Stimulated activated CD4-positive, alpha-beta T cell treated with anti-CD3 and anti-CD28 coated beads, TNF-alpha, amount 100 ng/mL, for 1 hour (primary cell): ENCODE measurements at places on chromosomes 3 and 15.

DNA sequence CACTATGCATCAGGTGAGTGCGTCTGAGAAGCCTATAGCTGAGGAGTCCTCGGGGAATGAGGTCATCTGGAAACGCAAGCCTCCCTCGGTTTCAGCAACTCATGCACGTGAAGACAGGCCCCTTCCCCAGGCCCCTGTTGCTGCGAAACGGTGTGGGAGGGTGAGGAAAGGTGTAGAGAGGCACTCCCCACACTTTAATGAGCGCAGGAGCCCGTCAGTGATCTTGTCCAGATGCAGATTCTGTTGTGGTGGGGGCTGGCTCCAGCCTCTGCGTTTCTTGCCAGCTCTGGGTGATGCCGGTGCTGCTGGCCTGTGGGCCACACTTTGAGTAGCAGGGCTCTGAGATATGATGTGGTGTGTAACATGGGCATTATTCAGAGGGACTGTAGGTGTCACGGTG, 38.6 kb upstream of the LACTB start:
- DNase-seq, result no peak

- no peak for DNase-seq
Observed at GRCh38 chr15:75371486-75371885, 3.1 kb upstream of the MAN2C1 start.

GRCh38 chr3:142394921-142395622, 52.8 kb downstream of the XRN1 start:
- no peak for DNase-seq

DNA sequence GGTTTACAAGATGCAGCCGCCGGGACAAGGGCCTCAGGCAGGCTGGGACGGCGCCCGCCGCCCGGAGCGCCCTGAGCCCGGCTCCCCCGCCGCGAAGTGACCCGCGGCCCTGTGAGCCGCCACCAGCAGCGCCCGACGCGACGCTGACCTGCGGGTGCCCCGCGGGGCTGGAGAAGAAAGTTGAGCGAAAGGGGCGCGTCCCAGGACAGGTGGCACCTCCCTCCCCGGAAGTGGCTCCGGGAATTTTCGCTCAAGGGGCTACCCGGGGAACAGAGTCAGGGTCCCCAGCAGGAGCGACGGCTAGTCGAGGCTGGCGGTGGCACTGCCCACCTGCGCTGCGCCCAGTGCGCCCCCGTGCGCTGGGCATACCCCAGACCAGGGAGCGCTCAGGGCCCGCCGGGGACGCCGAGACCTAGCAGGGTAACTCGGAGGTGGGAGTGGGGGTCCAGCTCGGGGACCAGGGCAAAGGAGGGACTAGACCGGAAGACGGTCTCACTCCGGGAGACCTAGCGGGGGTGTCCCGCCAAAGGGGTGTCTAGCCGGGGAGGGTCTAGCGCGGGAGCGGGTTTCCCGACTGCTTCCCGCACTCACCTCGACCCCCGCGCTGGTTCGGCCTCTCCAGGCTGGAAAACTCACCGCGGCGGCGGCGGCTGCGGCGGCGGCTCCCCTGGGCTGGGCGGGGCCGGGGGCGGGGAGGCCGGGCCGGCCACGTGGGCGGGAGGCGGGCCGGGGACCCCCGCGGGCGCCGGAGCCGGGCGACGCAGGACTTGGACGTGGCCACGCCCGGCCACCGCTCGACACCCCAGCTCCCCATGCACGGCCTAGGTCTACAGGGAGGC, 18.4 kb downstream of the SPATA12 start:
- no peak for DNase-seq

DNA sequence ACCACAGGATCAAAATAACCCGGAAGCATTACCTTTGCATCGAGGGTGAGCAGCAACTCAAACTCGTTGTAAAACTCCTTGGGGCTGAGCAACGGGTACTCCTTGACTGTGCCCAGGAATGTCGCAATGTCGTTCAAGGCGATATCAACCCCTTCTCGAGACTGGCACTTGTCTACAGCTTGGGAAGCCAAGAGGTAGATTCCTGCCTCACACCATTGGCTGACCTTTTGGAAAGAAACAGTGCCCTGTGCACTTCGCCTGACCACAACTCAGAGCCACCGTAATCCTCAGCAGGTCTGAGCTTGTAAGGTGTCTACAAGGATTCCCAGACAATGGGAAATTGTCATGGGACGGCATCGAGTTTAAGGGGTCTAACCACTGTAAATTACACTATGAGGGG, 43.9 kb downstream of the B3GNT5 start:
- no peak for DNase-seq

DNA sequence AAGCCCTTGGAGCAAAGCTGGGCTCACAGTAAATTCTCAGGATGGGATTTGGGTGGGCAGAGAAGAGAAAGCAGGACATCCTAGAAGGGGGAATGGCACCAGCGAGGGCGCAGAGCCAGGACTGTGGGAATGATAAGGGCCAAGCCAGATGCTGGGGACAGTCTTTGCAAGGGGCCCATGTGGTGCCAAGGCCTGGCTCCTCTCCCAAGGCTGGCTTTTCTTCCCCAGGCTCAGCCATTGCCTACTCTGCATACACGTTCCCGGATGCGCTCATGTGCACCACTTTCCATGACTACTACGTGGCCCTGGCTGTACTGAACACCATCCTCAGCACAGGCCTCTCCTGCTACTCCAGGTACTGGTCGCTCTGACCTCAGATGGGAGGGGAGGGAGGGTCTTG, 24.7 kb upstream of the KIF23 start:
- DNase-seq, result no peak

- no peak for DNase-seq
Observed at GRCh38 chr3:12708584-12709192, 44.8 kb upstream of the RAF1 start.

- DNase-seq, result no peak
Observed at GRCh38 chr3:71461114-71461513, 122.4 kb downstream of the FOXP1 start.

GRCh38 chr15:45182996-45183395, 4.8 kb downstream of the SHF start:
- no peak for DNase-seq

GRCh38 chr3:3532508-3532907, 266.7 kb upstream of the LRRN1 start:
- no peak for DNase-seq

GRCh38 chr15:83449937-83450506, 2.9 kb downstream of the SH3GL3 start:
- DNase-seq, result no peak

DNA sequence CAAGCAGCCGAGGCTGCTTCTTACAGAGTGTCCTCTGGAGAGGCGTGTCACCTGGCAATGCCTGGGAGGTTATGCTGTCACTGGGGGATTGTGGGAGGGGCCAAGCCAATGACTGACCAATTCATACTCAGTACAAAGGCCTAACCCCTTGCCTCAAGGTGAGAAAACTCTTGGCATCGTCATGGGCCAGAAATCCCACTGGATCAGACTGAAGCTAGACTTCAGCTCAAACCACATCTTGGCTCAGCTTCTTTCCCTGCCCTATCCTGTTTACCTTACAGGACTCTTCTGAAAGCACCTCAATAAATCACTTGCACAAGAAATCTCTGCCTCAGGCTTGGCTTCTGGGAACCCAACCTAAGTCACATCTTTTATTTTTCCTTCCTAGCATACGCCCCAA, 9.5 kb downstream of the ANAPC13 start:
- no peak for DNase-seq

DNA sequence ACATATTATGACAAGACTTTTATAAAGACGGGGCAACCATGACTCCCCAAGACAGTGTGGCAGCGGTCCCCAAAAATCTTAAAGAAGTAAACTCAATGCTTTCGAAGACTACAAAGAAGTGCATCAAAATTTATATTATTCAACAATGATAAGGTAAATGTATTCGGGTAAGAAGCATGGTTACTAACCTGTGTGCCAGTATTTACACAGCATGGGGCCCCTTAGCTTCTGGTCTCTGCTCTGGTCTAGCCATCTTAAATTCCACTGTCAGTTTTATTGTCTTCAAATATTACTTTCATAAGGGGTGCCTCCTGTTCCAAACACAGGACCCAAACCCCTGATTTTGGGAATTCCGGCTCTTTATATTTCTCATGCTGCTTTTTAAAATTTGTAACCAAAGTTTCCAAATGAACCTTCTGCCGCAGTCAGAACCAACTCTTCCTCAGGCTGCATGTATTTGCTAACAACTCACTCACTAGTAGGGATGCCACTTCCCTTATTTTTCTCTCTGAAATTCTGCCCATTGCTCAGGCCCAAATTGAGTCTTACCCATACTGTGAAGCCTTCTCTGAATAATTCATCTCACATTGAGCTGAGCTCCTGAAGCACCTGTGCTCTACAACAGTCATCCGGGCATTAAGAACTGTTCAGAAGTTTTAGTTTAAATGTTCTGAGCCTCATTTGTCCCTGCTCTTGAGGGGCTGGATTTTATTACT, 1.2 kb downstream of the TTC23 start:
- no peak for DNase-seq

DNA sequence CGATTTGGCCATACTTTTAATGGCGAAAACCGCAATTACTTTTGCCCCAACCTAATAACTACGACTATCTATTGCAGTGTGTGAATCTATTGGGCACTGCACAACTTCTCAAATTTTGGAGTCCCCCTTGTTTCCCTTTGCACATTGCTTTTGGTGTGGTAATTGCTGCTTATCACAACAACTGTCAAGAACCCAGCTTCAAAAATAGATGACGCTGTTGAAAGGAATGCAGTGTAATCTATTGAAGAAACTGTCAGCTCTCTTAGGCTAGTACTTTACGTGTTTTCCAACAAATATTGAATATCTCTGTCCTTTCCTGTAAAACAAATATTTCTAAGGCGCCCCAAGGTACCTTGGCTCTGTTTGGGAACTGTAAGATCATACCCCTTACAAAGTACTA, 222.8 kb upstream of the UBE2E2 start:
- DNase-seq, result no peak

- no peak for DNase-seq
Observed at GRCh38 chr3:5317557-5317956, 130.1 kb downstream of the EDEM1 start.

GRCh38 chr3:65107174-65107573, 419.4 kb upstream of the ADAMTS9 start:
- no peak for DNase-seq

DNA sequence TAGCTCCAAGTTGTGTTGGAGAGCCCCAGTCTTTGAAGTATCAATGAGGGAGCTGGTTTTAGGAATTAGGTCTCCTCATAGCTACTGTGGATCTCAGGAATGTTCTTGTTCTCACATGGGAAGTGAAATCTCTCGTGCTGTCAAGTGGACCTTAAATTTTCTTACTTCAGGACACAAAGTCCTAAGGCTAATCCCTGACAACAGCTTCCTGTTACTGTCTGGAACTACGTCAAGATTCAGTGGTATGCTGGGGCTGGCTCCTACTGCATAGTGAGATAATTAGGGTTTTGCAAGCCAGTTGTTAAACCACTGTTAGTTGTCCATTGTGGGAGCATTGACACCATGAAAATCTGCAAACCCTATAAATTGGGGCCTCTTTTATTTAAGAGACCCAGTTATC, 22.8 kb downstream of the MESP1 start:
- no peak for DNase-seq

DNA sequence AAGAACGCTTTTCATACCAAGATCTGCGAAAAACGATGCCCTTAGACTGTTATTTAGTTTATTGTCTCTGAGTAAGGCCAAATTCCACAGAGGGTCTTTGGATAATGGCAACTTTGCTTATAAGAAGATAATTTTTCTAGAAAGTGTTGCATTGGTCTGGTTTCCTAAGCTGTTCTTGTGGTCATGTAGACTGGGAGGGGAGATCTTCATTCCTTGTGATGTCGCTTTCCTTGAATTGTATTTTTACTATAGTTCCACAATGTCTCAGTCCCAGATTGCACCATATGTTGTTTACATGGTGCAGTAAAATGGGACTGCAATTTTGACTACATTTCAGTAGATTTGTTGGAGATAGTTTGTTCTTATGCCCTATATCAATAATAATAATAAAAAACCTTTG, 28.8 kb upstream of the ST3GAL6 start:
- DNase-seq, result no peak

- DNase-seq, result no peak
Observed at GRCh38 chr3:157859541-157859940, 246.7 kb downstream of the SHOX2 start.

DNA sequence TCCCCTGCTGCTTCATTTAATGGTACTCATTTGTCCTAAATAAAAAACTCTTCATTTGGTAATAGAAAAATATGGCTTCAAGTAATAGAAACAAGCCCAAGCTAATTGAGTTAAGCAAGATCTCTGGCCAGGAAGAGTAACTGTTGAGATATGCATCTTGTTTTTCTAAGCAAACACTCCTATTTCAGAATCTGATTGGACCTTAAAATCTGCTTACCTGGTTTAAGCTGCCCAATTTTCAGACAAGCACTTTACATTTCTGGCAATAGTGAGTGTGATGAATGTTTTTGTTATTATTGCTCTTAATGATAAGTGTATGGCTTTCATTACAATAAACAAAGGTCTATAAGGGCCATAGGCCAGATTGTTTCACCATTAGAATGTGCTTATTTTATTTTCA, 86.2 kb downstream of the CMSS1 start:
- no peak for DNase-seq

GRCh38 chr3:176469694-176470205, 727.5 kb downstream of the TBL1XR1 start:
- DNase-seq, result no peak

- no peak for DNase-seq
Observed at GRCh38 chr3:13014755-13015285, 58.4 kb downstream of the IQSEC1 start.

DNA sequence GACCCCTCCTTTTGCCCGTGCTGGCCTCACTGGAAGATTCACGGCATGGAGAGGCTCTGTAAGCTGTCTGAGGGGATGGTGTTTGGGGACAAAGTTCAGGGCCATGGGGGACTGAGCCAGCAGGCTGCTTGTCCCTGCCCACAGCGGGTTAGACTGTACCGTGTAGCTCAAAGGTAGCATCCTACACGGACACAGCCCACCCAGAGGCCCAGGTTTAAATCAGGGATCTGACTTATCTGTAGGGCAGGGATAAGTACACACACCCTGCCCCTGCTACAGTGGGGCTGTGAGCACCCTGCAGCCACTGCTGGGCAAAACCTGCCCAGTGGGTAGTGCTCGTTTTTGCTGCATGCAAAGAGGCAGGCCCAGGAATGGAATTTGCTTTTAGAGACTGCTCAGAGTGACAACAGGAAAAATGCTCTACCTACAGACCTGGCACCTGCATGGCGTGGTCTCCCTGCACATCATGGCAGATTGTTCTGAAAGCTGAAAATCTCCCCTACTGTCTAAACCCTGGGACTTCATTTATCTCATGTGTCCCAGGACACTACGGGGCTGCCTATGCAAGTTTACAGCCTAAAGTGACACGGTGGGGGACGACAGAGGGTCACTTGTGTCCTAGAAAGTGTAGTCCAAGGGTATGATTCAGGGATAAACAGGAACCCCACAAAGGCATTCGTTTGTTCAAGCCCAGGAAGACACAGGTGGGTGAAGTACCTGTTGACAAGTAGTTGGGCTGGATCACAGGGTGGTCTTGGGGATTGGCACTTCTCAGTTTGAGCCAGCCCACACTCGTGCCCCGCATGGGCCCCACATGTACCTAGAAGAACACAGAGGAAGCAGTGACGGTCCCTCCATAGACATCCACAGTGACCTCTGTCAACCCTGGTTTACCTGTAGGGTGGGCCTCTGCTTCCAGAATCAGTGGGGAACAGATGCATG, 27.7 kb downstream of the CHDH start:
- DNase-seq, result no peak
